Neural progenitor cell (in vitro differentiated cells): ENCODE measurements at places on chromosomes 6 and 20. TPM values are rescaled to one million over a fixed set of nuclear protein-coding genes. Genes with fewer than 3 reads are reported as not detected.

GRCh38 chr6:154960299-154960843, 34.7 kb upstream of the TIAM2 start:
- no peak for DNase-seq
- H3K4me3 ChIP-seq: no peak overlapping the region
- H3K27me3 ChIP-seq: no peaks in the 10 kb centered on the region
- H3K27ac ChIP-seq: no peak overlapping the region
- no peaks in the 10 kb centered on the region for H3K36me3 ChIP-seq

DNA sequence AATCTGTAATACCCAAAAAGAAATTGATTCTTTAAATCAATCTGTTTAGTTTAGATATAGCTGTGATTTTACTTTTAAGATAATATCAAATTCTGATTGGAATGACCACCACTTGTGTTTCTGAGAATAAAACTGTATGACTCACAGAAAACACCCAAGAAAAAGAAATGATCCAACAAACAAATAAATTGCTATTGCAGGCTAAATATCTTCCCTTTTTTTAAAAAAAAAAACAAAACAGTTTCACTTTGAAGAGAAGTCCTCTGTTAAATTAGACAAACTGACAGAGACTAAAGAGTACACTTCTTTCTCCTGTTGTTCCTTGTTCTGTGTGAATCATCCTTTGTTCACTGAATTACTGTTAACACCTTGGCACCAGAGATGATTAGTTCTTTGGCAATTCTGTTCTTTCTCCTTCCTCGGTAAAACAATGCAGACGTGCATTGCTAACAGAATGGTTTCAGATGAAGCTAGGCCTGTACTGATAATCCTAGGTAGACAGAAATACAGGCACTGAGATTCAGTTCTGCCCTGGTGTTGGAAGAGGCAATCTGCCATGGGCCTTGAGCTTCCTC, 895.2 kb upstream of the CITED2 start:
- DNase-seq: no peak
- H3K4me3 ChIP-seq: no peak overlapping the region
- H3K4me1 ChIP-seq: peaks cover 9% of the 10 kb centered on the region
- no peak overlapping the region for H3K27ac ChIP-seq

- no peak overlapping the region for H3K27ac ChIP-seq
- peaks cover 11% of the 10 kb centered on the region for H3K4me1 ChIP-seq
- H3K27me3 ChIP-seq: no peaks in the 10 kb centered on the region
- no peak overlapping the region for H3K4me3 ChIP-seq
These were observed 7.3 kb downstream of the PNRC1 start for GRCh38 chr6:89087881-89088280.

GRCh38 chr6:131051341-131051740, 11.7 kb downstream of the EPB41L2 start:
- no peak for DNase-seq
- no peaks in the 10 kb centered on the region for H3K27me3 ChIP-seq
- no peak overlapping the region for H3K4me3 ChIP-seq
- H3K4me1 ChIP-seq: no peaks in the 10 kb centered on the region
- H3K36me3 ChIP-seq: no peaks in the 10 kb centered on the region

Gene GMPR
- total RNA-seq: not detected in 2 replicates
